ENCODE measurements at places on chromosomes 3 and 15. TPM values are rescaled to one million over a fixed set of nuclear protein-coding genes. Genes with fewer than 3 reads are reported as not detected.
A peak's percentile ranks its signal among the peaks of the same experiment; 100 is the strongest.

Gene ACP3
- total RNA-seq: not detected

Gene PTPRG
- total RNA-seq: not detected

Gene GOLGA8N
- 36.9 TPM for total RNA-seq

Gene TGM4
- total RNA-seq: not detected

DNA sequence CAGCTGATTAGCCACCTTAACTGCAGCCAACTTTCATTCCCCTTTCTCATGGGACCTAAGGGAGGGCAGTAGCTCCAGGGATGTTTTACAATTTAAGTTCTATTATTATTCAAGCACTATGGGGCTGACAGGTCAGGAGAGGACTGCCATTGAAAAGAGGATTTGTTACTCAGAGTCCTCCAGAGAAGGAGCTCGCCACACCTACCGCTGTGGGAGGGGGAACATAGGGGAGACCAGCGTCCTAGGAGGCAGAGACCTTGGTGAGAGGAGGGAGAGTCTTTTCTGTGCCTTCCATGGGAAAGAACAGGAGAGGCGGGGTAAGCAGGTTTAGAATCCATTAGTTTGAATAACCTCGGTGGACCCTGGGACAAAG, 14.4 kb downstream of the ATP10A start:
- DNase-seq: no peak

DNA sequence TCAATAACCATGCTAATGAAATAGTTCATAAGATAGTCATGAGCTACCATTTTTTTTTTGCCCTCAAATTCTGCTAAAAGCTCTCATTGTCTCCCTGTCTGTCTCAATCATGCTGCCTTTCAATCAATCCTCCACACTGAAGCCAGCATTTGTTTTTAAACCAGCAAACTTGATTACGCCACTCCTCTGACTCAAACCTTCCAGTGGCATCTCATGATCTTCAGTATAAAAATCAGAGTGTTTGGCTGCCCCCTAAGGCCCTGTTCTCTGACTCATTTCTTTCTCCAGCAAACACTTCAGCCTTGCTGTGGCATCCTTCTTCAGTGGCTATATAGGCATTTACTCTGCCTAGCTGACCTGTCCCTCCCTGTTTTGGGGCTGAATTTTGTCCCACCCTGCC, 36.0 kb upstream of the EOMES start:
- DNase-seq: no peak

- DNase-seq: no peak
These were observed 129.5 kb downstream of the TFDP2 start for GRCh38 chr3:142019794-142020320.

- no peak for DNase-seq
These were observed 32.7 kb downstream of the ARL14 start for GRCh38 chr3:160709477-160710182.

Gene BUB1B
- total RNA-seq: 91.9 TPM

Gene PROS1
- total RNA-seq: 0.21 TPM

DNA sequence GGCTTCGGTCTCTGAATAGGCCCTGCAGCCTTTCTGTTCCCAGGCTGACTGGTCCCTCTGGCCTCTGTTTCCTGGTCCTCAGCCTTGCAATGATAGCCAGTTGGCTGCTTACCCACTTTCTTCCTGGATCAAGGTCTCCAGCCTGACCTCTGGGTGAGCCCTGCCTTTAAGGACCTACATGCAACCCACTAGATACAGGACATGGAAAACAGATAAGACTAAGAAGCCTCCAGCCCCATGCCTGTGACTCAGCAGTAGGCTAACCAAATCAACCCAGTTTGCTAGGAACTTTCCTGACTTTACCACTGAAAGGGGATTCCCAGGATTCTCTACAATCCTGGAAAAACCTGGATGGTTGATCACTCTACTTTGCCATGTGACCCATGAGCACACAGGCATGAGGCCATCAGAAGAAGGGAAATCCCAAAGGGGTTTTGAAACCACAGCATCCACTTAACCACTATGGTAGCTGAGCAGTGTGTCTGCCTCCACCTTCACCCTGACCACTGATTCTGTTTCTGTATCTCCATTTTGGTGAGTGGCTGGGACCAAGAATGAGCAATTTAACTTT, 188.1 kb downstream of the CHST2 start:
- peak; percentile 25 for DNase-seq

Gene GPR171
- 115 TPM for total RNA-seq

DNA sequence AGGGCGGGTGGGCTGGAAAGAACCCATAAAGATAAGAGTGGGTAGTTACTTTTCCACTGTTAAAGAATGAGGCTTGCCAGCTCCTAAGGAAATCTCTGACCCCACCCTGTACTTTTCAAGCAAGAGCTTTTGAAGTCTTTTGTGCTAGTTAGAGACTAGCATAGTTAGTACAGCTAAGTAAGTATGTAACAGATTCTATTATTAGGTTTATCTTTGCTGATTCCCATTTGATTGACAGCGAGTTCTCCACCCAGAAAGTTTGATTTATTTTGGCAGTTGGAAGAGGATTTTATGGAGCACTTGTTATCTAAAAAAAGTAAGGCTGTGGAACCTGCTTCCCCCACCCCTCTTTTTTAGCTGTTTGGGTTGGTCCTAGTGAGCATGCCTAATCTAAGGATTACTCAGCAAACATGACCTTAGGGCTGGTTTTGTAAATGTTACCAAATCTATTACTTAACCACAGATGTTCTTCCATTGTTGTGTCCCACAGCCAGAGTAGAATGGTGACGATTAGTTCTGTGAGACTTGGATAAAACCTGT, 57.6 kb downstream of the FNDC3B start:
- no peak for DNase-seq

- no peak for DNase-seq
These were observed 35.7 kb upstream of the CPB1 start for GRCh38 chr3:148791920-148792319.

DNA sequence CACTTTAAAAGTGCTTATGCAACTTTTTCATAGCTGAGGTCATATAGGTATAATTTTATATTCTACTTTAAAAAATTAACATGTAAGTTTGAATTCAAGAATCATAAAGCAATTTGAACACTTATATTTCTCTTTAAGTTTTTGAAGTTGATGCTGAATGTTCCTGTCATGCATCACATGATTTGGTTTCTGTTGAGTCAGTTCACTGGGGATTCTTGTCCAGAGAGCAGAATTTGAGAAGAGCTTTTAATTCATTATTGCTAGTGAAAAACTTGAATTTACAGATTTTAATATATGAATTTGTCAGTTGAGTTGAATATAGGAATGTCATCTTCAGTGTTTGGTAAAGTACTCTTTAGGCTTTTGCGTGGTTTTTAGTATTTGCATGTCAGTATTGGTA, 7.9 kb downstream of the SLC25A26 start:
- no peak for DNase-seq

DNA sequence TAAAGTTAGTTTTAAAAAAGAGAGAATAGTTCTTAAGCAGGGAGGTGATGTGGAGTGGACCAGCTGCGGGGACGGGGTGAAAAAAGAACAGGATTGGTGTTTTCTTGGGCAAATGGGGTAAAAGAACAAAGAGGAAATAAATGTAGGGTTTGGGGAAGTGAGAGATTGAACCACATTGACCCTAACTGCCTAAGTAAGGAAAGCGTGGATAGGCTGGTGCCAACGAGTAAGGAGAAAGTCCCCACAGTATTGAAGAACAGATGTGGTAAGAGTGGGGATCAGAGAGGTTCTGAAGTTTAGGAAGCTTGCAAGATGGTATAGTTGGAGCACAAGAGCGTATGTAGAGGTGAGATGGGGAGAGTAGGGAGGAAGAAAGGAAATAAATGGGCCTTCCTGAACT, 17.0 kb downstream of the IREB2 start:
- DNase-seq: no peak

DNA sequence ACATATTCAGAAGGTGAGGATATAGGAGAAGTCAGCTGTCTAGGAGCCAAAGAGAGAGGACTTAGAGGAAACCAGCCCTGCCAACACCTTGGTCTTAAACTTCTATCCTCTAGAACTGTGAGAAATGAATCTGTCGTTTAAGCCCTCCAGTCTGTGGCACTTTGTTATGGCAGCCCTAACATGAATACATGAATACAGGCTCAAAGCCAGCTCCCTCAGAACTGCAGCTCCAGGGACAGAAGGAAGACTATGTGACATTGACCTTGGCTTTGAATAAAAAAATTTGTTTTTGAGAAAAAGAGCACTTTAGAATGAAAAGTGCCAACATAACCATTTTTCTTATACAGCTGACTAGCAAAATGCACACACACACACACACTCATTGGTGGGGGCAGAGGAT, 110.9 kb upstream of the ATP2B2 start:
- DNase-seq: no peak

DNA sequence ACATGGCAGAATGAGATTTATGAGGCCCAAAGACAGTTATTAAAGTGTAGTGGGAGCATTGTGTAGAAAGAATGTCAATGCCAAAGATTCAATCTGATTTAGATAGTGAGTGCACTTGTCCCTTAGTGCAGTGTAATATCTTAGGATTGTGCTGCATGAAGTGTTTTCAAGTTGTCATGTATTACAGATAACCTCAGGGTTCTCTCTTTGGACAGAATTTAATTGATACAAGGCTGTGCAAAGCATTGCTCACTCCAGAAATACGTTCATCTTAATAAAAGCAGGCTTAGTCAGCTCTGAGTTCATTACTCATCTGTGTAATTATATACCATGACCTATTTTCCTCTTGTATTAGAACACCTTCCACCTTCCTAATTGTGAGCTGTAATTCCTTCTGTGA, 16.0 kb upstream of the GPR171 start:
- DNase-seq: no peak

Gene AADAC
- not detected for total RNA-seq

- peak; percentile 36 for DNase-seq
These were observed 44.0 kb downstream of the CCDC54 start for GRCh38 chr3:107421170-107421792.

GRCh38 chr3:151638555-151639417, 94.9 kb upstream of the AADACL2 start:
- DNase-seq: no peak

Gene EPHA6
- not detected for total RNA-seq

GRCh38 chr15:66771351-66771650, 69.3 kb downstream of the SMAD6 start:
- DNase-seq: no peak

DNA sequence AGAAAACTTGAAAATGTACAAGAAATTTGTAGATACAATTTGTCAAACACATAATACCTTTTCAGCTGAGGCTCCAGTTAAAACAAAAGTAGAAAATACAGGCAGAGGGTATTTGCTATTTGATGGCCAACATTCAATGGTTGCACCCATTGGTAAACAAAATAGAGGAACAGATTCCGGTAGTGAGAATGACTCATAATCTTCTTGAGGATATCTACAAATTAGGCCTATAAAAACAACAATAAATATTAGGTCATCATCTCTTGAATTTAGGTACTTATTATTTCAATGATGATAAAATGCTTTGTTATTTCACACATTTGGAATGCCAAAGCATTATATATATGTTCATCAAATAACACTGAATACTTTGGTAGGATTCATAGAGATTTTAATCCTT, 53.4 kb downstream of the DENND4A start:
- DNase-seq: no peak

- DNase-seq: no peak
These were observed 229.2 kb downstream of the MFSD1 start for GRCh38 chr3:159030886-159031679.

Gene C3orf22
- not detected for total RNA-seq

DNA sequence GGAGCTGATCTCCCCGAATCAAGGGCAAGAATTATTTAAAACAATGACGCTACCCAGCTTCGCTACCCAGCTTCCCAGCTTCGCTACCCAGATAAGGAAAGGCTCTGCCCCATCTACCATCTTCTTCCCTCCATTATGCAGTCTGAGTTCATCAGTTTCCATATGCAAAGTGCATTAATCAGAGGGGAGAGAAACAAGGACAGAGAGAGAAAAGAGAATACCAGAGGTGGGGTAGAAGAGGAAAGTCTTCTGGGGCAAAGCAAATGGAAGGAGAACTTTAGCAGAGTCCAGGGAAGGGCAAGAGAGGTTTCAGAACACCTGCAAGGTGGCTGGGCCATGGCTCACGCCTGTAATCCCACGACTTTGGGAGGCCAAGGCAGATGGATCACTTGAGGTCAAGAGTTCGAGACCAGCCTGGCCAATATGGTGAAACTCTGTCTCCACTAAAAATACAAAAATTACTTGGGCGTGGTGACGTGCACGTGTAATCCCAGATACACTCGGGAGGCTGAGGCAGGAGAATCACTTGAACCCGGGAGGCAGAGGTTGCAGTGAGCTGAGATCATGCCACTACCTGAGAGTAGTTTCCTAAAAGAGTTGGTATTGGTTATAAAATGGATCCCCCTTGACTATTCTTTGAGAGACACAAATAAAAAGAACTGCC, 70.4 kb upstream of the SPATA12 start:
- DNase-seq: no peak

- peak; percentile 49 for DNase-seq
These were observed 193.5 kb downstream of the FOXP1 start for GRCh38 chr3:71389911-71390573.

Gene SPTSSB
- not detected for total RNA-seq

Gene MORC1
- not detected for total RNA-seq

Gene PDZRN3
- not detected for total RNA-seq

Gene MYLK
- not detected for total RNA-seq

DNA sequence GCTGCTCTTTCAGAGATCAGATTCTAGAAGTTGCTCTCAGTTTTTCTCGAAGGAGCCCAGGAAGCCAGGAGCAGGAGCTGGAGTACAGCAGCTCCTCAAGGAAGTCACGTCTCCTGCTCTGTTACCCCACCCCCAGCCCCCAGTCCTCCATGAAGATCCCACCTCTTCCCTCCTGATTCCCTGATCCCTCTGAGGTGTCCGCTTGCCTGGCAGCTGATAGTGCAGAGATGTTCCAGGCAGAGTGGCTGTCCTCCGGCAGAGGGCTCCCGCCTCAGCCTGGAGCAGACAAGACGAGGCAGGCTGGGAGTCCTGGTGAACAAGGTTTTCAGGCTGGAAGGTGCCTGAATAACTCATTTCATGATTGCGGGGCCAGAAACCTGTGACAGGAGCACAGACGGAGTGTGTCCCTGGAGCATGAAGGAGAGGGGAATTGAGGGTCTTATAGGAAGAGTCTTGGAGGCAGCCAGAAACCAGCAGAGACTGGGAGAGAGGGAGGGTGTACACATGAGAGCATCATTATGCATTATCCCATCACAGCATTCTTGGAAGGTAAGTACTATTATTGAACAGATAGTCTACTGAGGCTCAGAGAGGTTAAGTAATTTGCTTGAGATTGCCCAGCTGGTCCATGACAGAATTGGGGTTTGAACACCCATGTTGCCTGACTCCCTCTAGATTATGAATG, 1.2 kb downstream of the HRH1 start:
- peak; percentile 42 for DNase-seq

DNA sequence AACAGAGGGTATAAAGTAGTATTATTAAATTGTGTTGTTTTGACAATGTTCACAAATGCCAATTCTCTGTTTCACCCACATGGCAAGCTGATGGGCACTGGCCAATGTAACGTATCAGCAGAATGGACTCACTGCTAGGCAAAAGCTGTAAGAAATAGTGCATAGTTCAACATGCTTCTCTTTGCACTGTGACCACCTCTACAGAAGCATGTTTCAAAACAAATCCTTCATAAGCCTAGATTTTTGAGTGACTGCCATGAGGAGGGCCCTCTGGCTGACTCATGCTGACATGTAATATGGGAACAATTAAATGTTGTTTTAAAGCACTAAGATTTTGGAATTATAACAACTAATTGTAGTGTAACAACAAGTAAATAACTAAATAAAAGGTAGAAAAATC, 3.2 kb downstream of the GBE1 start:
- DNase-seq: no peak

GRCh38 chr15:79978655-79979514, 7.9 kb upstream of the BCL2A1 start:
- no peak for DNase-seq
